ENCODE measurements at places on chromosomes 11 and 22.

DNA sequence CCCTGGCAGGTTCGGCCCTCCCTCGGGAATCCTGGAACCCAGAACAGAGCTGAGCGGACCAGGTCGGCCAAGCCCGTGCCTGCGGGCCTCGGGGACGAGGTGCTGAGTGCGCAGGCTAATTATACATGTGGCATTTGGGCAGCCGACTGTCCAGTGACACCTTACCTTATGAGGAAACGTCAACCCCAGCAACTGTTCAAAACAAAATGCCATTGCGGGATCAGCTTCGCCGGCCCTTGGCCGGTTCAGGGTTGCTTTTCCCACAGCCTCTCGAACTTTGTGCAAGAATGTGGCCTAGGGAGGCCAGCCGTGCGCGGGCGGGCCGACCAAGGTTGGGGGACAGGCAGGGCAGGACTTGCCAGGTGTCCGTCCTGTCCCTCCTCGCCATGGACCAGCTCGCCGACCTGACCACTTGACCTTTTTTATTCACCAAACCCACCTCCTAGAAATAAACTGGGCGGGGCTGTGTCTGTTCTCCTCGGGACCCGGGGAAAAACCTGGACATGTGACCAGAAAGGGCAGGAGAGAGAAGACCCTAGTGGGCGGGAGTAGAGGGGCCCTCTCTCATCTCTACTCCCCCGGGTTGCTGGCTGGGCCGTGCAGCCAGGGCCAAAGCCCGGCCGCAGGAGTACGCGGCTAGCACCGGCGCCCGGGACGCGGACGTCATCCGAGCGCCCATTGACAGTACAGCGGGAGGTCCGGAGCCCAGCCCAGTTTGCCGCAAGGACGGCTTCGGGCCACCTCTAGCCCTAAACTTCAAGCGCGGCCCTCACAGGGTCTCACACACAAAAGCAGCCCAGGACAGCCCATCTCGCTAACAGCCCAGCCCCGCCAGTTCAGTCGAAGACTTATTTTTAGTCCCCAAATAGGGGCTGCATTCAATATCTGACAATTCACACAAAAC, 134.3 kb upstream of the C11orf58 start:
- DNase-seq = no peak

DNA sequence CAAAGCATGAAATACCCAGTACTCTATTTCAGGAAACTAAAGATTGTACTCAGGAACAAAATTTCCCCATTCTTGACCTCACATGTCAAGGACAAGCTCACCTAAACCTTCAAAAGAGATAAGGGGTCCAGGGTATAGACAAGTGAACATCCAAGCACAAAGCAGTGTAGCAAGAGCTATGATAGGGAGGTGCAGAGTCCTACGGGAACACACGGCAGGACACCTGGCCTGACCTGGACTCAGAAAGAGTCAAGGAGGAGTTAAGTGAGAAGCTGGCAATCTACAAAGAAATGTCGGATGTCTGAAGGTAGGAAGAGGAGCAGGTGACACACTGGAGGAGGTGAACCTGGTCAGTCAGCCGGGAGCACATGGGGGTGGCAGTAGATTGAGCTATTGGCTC, 67.1 kb upstream of the LDLRAD3 start:
- DNase-seq = no peak

GRCh38 chr11:118572981-118573550, 857 bp downstream of the ARCN1 start:
- DNase-seq = no peak

DNA sequence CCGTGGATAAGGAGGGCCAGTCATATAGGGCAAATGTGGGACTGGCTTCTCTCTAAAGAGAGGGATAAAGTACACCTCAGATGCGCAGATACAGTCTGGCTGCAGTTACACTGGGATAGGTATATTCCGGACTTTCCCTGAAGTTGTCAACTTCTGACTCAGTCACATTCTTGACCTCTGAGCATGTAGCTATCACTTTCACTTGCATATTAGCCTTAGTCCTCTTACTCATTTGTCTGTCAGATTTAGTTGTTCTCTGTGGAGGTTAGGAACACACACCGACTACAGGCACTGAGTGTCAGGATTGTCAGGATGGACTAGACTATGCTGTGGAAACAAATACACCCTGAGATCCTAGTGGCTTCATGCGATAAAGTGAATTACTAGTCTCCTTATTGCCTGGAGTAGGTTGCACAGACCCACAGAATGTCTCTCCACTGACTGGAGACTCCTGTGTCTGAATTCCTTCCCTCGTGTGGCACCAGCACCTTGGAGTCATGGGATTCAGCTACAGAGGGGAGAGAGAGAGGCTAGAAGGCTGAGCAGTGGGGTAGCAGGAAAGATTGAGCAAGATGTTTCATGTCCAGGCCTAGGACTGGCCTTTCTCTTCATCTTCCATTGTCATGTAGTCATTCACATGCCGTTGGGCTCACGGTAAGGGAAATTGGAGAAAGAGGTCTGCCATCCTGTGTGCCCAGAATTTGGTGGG, 654.3 kb downstream of the NTM start:
- no peak for DNase-seq

GRCh38 chr11:103671143-103671651, 365.2 kb upstream of the DDI1 start:
- no peak for DNase-seq

DNA sequence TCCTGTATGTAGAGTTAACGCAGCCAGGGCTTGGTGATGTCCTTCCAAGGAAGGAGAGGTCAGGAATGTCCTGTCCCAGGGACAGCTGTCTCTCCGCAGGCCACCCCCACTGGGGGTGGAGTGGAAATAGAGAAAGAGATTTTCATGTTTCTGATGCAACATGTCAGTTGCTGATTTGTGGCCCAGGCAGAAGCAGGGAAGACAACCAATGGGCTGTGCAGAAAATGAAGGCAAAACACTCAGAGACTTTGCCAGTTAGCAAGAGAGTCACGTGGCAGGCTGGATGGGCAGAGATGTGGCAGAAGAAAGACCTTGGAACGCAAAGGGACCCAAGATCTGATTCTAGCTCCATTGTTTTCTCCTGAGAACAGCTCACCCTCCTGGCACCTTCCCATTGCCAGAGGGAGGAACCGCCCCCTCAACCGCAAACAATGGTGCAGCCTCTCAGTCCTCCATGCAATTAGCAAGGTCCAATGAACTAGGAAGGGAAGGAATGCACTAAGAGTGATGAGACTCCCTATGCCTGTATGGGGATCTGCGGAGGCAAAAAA, 71.0 kb downstream of the SYN3 start:
- peak; percentile 67 for DNase-seq
